ENCODE measurements at places on chromosomes 11 and 22.
A peak's percentile ranks its signal among the peaks of the same experiment; 100 is the strongest.

DNA sequence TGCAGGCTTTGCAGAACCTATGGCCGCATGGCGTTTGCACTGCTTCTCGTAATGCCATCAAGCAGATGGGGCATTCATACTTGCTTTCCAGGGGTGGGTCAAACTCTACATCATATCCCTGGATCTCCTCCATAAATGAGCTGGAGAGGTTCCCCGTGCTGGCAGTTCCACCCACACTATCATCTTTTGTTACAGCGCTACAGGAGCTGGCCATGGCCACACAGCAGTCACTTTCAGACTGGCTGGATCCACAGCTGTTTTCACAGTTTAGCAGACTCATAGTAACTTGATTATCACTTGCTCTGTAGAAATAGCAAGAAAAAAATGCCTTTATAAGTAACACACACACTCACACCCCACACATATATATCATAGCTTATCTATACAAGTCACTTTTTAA is 8.8 kb downstream of the TRAF6 start:
- no peak for DNase-seq

DNA sequence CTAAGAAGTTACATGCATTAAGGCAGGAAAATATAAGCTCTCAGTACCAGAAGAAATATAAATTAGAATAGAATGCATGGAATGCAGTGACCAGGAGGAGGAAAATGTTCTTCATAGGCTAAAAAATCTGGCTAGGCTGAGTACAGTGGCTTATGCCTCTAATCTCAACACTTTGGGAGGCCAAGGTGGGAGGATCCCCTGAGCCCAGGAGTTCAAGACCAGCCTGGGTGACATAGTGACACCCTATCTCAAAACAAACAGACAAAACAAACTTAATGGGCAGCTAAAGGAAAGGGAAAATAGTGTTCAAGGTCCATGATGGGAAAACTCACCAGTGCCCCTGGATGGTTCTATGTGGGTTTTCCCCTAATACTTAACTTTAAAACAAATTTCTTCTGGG is 78.3 kb upstream of the RASSF10 start:
- no peak for DNase-seq

- no peak for DNase-seq
Measured at GRCh38 chr11:125494974-125495725, 915 bp downstream of the FEZ1 start.

GRCh38 chr22:28424427-28425080 is 255.1 kb downstream of the TTC28 start:
- no peak for DNase-seq

DNA sequence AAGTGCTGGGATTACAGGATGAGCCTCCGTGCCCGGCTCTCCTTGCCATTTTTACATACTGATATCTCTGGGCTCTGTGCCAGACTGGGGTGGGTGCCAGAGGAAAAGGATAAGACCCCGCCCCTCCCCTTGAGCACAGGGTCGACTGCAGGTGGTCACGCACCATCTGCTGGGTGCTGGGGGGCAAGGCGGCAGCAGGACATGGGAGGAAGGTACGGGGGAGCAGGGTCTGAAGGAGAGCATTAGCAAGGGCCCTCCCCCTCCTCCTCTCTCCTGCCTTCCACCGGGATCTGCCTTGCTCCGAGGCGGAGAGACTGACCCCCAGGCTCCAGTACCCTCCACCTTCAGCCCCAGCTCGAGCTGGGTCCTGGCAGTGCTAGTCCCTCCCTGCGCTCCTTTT is 9.7 kb upstream of the PGA3 start:
- no peak for DNase-seq

DNA sequence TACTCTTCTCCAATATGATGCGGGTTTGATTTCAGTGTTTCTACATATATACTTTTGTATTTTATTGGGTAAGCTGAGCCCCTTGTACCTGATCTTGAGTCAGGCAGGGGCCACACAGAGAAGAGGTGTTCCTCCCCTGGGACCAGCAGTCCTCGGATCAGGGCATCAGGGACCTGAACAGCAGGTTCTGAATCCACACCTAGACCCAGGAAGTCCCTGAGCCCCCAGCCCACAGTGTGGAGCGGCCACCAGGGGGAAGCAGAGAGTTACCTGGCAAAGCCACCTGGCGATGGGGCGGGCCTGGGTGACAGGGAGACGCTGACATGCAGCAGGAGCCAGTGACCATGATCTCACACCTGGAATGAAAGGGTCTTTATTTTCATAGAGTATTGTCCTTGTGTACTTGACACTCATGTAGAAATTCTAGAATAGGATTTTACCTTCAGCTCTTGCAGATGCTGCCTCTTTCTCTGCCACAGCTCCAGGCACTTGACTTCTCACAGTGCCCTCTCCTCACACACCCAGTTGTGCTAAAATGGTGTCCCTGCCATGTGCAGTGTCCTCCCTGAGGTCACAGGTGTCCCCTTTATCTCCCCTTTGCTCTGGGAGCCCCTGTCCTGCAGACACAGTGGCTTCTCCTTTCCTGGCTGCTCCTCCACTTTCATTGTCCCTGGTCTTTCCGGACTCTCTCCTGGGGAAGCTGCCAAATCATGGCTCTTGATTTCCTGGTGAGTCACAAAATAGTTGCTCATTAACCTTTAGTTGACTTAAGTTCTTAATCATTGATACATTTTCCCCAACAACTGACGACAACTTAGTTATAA is 48.5 kb downstream of the GGTLC2 start:
- DNase-seq: peak; percentile 67

DNA sequence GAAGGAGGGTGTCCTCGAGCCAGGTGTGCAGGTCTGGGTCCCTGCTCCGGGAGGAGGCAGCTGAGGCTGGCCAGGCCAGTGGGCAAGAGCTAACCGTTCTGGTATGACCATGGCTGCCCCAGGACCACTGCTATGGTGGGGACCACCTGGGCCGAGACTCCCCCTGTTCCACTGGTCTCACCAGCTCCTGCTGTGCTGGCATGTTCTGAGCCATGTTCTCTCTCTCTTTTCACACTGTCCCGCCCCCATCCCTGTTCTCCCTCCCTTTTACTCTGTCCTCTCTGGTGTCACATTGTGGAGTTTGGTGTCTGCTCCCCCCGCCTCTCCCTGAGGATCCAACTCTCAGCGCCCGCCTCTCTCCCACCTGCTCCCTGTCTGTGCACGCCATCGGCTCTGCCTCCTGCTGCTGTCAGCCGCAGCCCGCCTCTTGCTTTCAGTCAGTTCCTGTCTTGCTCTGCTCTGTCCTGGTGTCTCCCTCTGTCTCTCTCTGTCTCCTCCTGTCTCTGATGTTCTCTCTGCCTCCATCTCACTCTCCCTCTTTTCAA is 66.4 kb downstream of the LRRC32 start:
- no peak for DNase-seq

DNA sequence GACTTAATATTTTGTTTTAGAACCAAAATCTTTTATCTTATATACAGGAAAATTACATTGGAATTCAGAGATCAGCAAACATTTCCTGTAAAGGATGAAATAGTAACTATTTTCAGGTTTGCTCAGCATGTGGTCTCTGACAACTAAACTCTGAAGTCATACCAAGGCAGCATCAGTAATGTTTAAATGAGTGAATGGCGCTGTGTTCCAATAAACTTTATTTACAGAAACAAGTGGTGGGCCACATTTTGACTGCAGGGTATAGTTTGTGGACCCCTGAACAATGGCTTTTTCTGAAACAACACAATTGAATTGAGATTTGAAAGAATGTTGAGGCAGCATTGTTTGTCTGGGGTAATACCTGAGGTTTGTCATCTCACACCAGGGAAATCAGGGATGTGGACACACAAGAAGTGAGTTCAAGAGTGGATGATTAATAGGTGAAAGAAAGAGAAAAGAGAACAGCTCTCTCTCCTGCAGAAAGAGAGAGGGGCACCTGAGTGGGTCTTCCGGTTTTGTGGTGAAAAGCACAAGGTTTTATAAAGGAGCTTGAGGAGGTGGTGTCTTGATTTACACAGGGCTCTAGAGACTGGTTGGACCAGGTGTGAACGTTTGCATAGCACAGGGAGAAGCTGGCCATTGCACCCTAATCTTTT is 113.5 kb upstream of the VPREB1 start:
- no peak for DNase-seq

GRCh38 chr22:39722501-39722900 is 151.9 kb downstream of the CACNA1I start:
- no peak for DNase-seq

DNA sequence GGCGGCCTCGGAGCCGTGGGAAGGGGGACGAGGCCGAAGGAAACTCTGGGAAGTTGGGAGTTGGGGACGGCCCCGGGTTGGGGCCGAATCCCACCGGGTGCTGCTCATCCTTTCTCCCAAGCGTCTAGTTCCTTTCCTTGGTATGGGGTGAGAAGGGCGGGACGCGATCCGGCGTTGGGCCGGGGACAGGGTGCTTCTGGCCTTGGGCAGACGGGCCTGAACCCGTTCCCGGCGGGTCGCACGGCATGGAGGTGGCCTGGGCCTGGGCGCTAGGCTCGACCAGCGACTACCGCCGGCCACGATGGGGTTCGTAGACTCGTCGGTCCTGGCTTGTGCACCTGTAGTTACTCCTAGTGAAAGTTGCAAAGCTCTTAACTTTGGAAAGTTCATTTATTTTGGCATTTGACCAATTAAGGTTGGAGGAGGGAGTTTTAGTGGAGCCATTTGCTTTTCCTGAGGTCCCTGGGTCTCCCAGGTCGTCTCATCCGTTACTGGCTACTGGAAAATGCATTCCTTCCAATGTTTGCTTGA is 1.0 kb downstream of the SYT9 start:
- no peak for DNase-seq

- no peak for DNase-seq
Measured at GRCh38 chr11:57777969-57778317, 16.3 kb downstream of the CTNND1 start.

- no peak for DNase-seq
Measured at GRCh38 chr11:89477175-89477574, 14.0 kb downstream of the NOX4 start.

DNA sequence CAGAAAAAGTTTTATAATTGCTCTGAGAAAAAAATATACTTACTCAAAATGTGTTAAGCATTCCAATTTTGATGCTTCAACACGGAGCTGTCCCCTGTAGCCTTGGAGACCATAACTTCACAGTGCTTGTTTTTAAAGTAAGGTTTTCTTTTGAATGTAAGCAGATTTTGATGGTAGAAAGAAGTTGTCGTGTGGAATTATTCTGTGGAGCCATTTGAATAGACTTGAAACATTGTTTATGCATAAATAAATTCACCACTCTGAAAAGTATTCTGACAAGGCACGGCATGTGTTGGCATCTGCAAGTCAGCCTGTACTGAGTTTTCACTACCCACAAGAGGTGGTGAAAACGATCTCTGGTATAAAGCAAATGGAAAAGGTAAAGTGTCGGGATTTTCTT is 115.5 kb downstream of the UVRAG start:
- no peak for DNase-seq

- DNase-seq: no peak
Measured at GRCh38 chr22:48001101-48001500, 1238.7 kb downstream of the TBC1D22A start.

DNA sequence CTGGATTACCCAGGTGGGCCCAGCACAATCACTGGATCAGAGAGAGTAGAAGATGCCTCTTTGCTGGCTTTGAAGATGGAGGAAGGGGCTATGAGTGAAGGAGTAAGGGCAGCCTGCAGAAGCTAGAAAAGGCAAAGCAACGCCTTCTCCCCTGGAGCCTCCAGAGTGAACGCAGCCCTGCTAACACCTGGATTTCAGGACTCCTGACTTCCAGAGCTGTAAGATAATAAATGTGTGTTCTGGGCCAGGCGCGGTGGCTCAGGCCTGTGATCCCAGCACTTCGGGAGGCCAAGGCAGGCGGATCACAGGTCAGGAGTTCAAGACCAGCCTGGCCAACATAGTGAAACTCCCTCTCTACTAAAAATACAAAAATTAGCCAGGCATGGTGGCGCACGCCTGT is 102.4 kb downstream of the MORC2 start:
- DNase-seq: no peak

- no peak for DNase-seq
Measured at GRCh38 chr22:20433191-20433590, 4.4 kb downstream of the SCARF2 start.

DNA sequence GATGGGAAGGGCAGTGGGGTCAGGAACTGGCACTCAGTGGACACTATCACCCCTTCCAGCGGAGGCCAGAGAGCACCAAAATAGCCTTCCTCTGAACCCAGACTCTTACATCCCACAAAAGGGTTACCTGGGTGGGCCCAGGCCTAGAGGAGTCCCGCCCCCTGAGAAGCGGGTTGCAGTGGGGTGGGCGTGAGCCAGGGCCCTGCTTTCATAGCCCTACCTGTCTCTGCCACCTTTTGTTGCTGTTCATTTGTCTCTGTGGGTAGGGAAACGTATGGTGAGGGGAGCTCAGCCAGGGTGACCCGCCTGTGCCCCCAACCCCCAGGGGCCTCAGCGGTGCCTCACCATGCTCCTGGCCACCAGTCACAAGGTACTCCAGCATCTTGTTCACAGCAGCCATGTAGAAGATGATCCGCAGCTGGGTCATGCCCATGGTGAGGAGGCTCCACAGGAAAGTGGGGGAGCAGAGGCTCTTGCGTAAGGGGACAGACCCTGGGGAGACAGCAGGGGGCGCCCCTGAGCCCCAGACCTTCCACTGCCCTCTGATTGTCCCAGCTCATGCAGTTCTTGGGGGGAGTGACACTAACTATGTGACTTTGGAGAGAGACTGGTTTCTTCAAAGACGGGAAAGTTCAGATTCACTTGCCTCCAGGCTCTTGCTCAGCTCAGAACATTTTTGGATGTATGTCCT is 24.0 kb downstream of the SLC43A1 start:
- peak; percentile 58 for DNase-seq

DNA sequence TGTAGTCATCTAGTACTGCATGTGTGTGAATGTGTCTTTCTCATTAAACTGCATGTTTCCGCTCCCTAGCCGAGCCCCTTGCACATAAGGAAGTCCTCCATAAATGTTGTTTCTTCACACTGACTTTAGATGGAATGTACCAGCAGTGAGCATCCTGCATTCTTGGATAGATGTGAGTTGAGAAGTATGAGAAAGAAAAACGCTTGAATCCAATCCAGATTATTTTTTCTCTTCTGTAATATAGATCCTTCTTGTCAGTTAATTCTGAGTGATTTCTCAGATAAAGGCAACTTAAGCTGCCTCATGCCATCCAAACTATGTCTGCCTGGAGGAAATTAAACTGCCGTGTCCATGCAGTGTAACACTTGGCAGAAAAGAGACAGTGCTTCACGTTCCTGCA is 268.1 kb upstream of the ISX start:
- no peak for DNase-seq

DNA sequence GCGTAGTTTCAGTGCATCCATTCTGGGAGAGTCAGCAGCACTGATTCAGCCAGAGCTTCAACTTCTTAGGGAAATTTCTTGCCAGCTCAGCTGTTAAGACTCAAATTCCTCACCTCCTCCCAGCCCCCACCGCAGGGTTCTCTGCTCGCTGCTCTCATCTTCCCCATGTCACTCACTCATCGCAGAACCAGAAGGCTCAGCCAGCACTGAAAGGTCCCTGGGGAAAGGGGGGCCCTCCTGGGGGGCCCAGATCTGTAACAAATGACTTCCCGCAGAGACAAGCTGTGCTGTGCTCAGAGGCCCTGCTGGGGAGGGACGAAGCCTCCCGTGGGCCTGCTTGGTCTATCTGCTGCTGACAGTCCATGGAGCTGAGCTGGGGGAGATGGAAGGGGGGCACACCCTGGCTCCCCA is 220.6 kb downstream of the NTM start:
- no peak for DNase-seq
